Thyroid gland (tissue), 4 donors: ENCODE measurements at places on chromosomes 7 and 10. TPM values are rescaled to one million over a fixed set of nuclear protein-coding genes. Genes with fewer than 3 reads are reported as not detected.

DNA sequence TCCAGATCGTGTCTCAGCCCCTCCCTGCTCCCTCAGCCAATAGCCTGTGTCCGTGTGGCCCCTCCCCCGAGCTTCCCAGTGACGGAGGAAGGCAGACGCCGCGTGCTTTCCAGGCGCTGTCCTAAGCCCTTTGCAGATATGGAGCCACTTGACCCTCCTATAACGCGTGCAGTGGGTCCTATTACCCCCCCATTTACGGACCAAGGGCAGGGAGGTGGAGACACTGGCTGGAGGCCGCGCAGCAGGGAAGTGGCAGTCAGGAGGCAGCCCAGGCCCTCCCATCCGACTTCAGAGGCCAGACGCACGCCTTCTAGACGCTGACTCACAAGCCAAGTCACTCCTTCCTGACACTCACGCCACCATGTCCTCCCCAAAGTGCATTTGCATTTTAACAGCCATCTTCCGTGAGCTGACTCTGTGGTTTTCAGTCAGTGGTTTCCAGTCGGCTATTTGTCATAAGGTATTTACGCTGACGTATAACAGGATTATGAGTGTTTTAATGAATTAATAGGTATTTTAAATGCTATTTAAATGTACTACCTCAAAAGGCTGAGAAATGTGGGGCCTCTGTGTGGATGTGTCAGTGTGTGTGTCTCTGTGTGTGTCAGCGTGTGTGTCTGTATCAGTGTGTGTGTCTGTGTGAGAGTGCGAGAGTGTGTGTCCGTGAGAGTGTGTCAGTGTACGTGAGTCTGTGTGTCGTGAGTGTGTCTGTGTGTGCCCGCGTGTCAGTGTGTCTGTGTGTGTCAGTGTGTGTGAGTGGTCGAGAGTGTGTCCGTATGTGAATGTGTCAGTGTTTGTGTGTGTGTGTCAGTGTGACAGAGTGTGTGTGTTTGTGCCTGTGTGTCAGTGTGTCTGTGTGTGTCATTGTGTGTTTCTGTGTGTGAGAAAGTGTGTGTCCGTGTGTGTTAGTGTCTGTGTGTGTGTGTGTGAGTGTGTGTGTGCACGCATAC is 92.0 kb upstream of the INSIG1 start:
- DNase-seq = peak; percentile 55

DNA sequence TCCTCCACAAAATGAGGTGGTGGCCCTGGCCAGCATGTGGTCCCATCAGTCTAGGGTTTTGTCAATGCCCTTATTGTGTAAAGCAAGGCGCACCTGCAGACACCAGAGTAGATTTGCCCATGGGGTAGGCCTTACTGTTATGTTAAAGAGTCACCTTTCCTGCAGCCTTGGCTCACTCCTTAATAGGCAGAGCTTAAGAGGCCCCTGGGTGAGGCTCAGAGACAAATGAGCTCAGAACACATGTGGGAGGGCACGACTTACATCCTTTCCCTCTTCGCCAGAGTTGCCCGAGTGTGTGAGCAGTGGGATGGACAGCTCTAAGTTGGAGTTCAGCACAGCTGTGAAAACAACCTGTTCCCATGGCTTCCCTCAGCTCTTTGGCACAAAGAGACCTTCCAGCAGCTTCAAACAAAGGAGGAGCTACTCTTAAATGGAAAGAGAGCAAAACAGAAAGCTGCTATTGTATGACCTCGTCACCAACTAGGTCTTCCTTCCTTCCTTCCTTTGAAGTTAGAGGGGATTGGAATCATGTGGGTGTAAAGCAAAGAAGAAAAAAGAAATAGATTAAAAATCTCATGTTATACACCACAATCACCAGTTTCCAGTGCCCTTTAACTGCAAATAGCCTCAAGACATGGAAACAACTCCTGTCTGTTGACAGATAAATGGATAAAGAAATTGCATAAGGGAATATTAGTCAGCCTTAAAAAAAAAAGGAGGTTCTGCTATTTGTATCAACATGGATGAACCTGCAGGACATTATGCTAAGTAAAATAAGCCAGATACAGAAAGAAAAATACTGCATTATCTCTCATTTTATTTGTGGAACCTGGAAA is 11.9 kb upstream of the XPNPEP1 start:
- DNase-seq = peak; percentile 73

Gene SCART1
- 12.6 TPM for total RNA-seq

DNA sequence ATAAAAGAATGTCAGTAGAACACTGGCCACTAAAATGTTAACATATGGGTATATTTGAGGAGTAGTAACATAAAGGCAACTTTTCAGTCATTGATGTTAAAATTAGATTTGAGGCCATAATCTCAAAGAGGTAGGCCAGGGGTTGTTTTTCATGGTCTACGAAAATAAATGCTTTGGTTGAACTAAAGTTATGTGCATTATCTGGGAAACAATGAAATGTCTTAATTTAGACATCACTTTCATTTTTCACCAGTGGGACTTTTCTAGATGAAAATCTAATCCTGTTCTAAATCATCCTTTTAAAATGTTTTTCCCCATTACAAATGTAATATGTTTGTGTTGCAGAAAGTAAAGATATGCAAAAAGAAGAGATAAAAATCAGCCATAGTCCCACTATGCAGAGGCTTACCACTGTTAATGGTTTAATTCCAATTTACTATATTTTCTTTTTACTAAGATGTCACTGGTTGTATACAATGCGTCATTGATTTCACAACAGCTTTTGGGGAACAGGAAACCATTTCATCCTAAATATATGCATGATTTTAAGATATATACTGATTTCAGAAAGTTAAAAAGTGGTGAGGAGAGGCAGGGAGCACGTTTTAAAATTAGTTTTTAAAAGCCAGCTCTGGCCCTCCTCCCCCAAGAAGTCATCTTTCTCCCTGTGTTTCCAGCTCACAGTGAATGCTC is 64.3 kb downstream of the ARID5B start:
- DNase-seq = no peak

- DNase-seq = no peak
These were observed 37.1 kb downstream of the SNX10 start for GRCh38 chr7:26328498-26329390.

- DNase-seq = no peak
These were observed 145.7 kb upstream of the SH2B2 start for GRCh38 chr7:102140952-102141370.

- DNase-seq = peak; percentile 15
These were observed 1.3 kb upstream of the PAPSS2 start for GRCh38 chr10:87658321-87658795.

GRCh38 chr7:106588422-106589197 is 72.3 kb downstream of the CCDC71L start:
- DNase-seq = no peak

Gene IDI2
- not detected for total RNA-seq

Gene LEP
- not detected for total RNA-seq
